Stimulated activated CD8-positive, alpha-beta memory T cell treated with anti-CD3 and anti-CD28 coated beads, Interleukin-2, amount 100 ng/mL, for 1 hour (primary cell): ENCODE measurements at places on chromosomes 4 and X.
A peak's percentile ranks its signal among the peaks of the same experiment; 100 is the strongest.

DNA sequence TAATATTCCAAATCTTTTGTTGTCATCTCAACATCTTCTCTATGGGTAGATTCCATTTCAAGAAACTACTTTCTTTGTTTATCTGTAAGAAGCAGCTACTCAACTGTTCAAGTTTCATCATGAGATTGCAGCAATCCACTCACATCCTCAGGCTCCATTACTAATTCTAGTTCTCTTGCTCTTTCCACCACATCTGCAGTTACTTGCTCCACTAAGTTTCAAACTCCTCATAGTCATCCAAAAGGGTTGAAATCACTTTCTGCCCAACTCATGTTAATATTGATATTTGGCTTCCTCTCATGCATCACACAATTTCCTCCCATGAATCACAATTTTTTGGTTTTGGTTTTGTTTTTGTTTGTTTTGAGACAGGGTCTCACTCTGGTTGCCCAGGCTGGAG is 35.7 kb downstream of the ADH5 start:
- no peak for DNase-seq

GRCh38 chr4:166895771-166896170 is 338.5 kb downstream of the SPOCK3 start:
- no peak for DNase-seq

DNA sequence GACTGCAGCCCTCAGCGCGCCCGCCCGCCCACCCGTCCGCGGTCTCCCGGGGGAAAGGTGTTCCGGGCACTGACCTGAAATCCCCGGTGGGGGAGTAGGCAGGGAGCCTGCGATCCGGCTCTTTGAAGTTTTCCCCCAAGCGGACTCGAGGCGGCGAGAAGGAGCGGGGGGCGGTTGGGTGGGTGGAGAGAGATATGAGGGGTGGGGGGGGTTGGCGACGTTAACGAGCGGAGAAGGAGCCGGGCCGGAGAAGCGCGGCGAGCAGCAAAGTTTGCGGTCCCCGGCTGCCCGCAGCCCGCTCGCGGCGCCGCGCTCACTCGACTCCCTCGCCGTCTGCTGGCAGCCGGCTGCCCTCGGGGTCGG is 636 bp downstream of the BCOR start:
- DNase-seq, result no peak

DNA sequence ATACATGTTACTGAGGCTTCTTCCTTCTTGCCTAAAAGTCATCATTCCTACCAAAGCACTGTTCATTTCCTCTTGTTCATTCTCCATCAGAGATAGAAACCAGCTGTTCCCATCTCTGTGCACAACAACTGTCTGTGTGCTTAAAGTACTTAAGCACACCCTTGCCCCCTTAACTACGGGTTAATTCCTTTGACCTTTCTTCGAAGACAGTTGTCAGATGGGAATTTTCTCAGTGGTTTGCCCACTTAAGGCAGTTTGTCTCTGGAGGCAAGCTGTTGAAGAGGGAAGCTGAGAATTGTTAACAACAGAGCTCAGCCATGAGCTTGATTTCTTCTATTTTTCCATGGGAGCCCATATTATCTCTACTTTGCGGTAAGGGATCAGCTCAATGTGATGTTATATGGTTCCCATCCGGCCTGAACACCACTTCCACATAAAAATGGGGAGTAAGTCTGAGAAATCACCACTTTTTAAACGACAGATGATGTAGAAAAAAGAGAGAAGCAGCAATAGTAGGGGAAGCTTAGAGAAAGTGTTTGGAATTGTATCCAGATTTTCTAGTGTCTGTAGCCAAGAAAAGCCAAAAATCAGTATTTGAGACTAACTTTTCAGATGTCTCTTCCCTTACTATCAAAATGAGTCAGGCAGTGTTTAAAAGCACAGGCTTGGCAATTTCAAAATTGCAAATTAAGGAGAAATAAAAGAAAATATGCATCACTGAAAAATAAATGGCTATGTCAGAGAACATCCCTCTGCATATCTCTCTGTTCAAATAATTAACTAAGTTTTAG is 194.4 kb downstream of the SLIT2 start:
- no peak for DNase-seq

- DNase-seq, result no peak
Observed at GRCh38 chr4:80072228-80072743, 743 bp downstream of the ANTXR2 start.

DNA sequence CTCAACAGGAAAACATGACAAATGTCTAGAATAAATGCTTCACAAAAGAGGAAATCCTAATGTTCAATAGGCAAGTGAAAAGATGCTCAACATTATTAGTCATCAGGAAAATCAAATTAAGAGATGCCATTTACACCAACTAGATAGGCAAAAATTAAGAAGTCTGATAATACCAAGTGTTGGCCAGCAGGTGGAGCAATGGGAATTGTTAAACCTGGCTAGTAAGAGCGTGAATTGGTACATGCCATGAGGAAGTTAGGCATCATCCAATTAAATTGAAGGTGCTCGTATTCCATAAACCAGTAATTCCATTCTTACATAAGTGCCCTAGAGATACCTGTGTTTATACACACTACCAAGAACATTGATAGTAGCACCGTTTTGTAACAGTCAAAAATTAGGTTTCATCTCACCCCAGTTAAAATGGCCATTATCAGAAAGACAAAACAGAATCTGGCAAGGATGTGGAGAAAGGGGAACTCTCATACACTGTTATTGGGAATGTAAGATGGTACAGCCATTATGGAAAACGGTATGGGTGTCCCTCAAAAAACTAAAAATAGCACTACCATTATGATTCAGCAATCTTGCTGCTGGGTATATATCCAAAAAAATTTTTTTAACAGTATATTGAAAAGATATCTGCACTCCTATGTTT is 14.0 kb upstream of the ZCCHC18 start:
- peak; percentile 33 for DNase-seq

GRCh38 chr4:34851411-34851810 is 1392.9 kb downstream of the ARAP2 start:
- no peak for DNase-seq

DNA sequence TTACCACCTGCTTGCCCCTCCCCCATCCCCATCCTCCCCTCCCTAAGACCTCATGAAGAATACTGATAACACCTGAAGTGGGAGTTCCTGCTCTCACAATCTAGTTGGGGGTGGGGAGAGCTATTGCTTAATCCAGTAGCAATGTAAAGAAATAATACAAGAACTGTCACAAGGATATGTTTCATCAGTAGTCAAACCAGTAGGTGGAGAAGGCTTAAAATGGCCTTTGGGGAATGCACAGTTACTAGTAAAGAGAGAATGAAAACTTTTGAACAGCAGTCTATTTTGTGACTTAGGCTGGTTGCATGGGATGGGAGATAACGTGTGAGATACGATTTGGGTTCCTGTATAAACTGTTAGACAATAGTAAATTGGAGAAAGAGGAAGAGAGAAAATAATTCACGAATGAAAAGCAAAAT is 6.0 kb downstream of the GALNT7 start:
- DNase-seq, result no peak
